ENCODE measurements at places on chromosomes 2 and 18. TPM values are rescaled to one million over a fixed set of nuclear protein-coding genes. Genes with fewer than 3 reads are reported as not detected.
A peak's percentile ranks its signal among the peaks of the same experiment; 100 is the strongest.

GRCh38 chr2:239952251-239952650, 72.9 kb downstream of the NDUFA10 start:
- no peak overlapping the region for H3K27ac ChIP-seq
- DNase-seq = no peak
- H3K4me3 ChIP-seq = no peak overlapping the region
- H3K36me3 ChIP-seq = no peaks in the 10 kb centered on the region
- H3K27me3 ChIP-seq = no peaks in the 10 kb centered on the region

DNA sequence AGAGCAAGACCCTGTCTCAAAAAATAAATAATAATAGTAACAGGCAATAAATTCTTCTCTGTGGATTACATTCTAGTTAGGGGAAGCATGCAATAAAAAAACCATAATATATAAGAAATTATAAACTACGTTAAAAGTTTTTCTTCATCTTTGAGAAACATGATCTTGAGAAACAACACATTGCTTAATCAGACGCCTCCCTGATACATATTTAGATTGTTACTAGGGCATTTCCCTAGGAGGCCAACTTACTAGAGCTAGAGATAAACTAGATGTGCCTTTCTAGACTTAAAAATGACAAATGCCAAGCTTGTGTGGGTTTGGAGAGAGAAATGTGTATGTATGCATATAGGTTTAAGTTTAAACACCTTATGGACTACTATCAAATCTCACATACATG, 76.3 kb upstream of the GALNT5 start:
- H3K36me3 ChIP-seq = no peaks in the 10 kb centered on the region
- H3K27ac ChIP-seq = no peak overlapping the region
- H3K4me3 ChIP-seq = no peak overlapping the region
- no peak for DNase-seq
- no peaks in the 10 kb centered on the region for H3K4me1 ChIP-seq

POTEC gene
- not detected for total RNA-seq

OTX1 gene
- not detected for total RNA-seq

DNA sequence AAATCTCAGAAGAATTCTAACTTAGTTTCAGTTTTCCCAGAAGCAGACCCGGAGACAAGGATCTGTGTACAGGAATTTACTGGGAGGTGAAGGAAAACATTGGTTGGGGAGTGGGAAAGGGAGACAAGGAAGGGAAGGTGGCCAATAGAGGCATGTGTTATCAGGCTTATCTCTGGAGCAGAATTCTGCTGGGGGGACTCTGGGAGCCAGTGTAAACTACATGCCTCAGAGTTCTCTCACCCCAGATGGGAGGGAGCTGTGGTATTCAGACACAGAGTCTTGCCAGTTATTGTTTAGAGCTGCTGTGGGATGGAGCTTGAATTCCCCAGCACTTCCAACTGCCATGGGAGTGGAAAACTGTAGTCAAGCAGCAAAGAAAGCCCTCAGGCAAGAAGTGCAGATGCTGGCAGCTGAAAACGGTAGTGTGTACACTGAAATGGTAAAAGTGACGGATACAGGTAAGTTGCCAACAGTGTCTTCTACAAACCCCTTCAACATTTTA, 19.0 kb downstream of the DNPEP start:
- no peaks in the 10 kb centered on the region for H3K27me3 ChIP-seq
- peak; percentile 69 for DNase-seq
- H3K36me3 ChIP-seq = peaks cover 3% of the 10 kb centered on the region
- peak overlapping the region; percentile 10 for H3K4me3 ChIP-seq
- peaks cover 10% of the 10 kb centered on the region for H3K4me1 ChIP-seq

GRCh38 chr18:32257084-32257785, 67.4 kb downstream of the MEP1B start:
- H3K4me3 ChIP-seq = no peak overlapping the region
- H3K4me1 ChIP-seq = no peaks in the 10 kb centered on the region
- no peaks in the 10 kb centered on the region for H3K36me3 ChIP-seq
- no peak overlapping the region for H3K27ac ChIP-seq

FBXO48 gene
- total RNA-seq = 0.67 TPM

- no peaks in the 10 kb centered on the region for H3K4me1 ChIP-seq
- H3K36me3 ChIP-seq = no peaks in the 10 kb centered on the region
- H3K27me3 ChIP-seq = no peaks in the 10 kb centered on the region
- no peak overlapping the region for H3K4me3 ChIP-seq
- peak; percentile 67 for DNase-seq
- H3K27ac ChIP-seq = peak overlapping the region; percentile 44
Measured at GRCh38 chr18:32287249-32287648, 97.4 kb downstream of the MEP1B start.

GRCh38 chr2:171718720-171719119, 31.5 kb downstream of the DYNC1I2 start:
- H3K27me3 ChIP-seq = no peaks in the 10 kb centered on the region
- no peaks in the 10 kb centered on the region for H3K4me1 ChIP-seq
- H3K36me3 ChIP-seq = peaks cover 32% of the 10 kb centered on the region

C2orf92 gene
- 3.1 TPM for total RNA-seq

AKAIN1 gene
- total RNA-seq = not detected

AMMECR1L gene
- total RNA-seq = 10.0 TPM

- H3K36me3 ChIP-seq = peaks cover 3% of the 10 kb centered on the region
- H3K27me3 ChIP-seq = no peaks in the 10 kb centered on the region
- peak overlapping the region; percentile 27 for H3K27ac ChIP-seq
- no peak overlapping the region for H3K4me3 ChIP-seq
- peaks cover 58% of the 10 kb centered on the region for H3K4me1 ChIP-seq
- DNase-seq = no peak
Measured at GRCh38 chr2:74436848-74437695, 4.7 kb downstream of the RTKN start.

- H3K36me3 ChIP-seq = peaks cover 24% of the 10 kb centered on the region
- peaks cover 70% of the 10 kb centered on the region for H3K4me1 ChIP-seq
Measured at GRCh38 chr2:10043256-10043905, at the start of gene KLF11. Gene KLF11 (plus strand): TSS chr2:10043550. CDS start chr2:10043717, 167 bp downstream.

GRCh38 chr2:60717691-60718090, 38.4 kb upstream of the PAPOLG start:
- no peaks in the 10 kb centered on the region for H3K27me3 ChIP-seq
- H3K36me3 ChIP-seq = no peaks in the 10 kb centered on the region
- DNase-seq = no peak
- H3K4me1 ChIP-seq = no peaks in the 10 kb centered on the region
- H3K27ac ChIP-seq = no peak overlapping the region

RBBP8 gene
- total RNA-seq = 7.6 TPM

DNA sequence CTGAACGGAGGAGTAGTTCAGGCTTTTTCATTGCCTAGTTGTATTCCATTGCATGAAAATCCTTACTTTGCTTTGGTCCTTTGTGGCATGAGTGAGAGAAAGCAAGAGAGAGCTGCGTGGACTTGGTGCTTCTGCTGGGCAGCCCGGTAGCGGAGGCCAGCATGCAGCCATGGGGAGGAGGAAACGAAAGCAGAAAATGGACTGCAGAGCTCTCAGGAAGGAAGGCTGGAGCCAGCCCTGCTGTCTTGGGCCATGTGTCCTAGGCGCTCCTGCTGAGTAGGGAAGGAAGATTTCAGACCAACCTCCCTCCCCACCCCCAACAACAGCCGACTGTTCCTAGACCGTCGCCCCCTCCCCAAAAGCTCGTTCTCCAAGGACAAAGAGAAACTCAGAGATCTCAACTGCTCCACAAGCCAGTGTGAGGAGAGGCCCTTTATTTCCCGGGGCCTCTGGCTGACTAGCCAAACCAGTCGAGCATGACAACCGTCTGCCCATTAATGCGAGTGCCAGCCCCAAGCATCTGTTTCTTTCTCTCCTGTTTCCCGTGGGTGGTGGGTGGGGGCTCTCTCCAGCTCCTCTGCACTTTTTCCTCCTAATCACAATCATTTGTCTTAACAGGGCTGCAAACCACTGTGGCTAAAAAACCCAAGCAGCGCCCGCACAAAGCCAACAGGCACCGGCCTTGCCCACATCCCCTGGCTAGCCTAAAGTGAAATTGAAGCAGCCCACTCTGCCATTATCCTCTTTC, 66.8 kb upstream of the FZD7 start:
- H3K27ac ChIP-seq = no peak overlapping the region
- no peak overlapping the region for H3K4me3 ChIP-seq
- no peak for DNase-seq
- H3K27me3 ChIP-seq = no peaks in the 10 kb centered on the region
- H3K36me3 ChIP-seq = no peaks in the 10 kb centered on the region

- no peaks in the 10 kb centered on the region for H3K27me3 ChIP-seq
- H3K4me1 ChIP-seq = no peaks in the 10 kb centered on the region
- no peaks in the 10 kb centered on the region for H3K36me3 ChIP-seq
- no peak for DNase-seq
- no peak overlapping the region for H3K27ac ChIP-seq
- no peak overlapping the region for H3K4me3 ChIP-seq
Measured at GRCh38 chr2:19373352-19373751, 14.9 kb upstream of the OSR1 start.

DNA sequence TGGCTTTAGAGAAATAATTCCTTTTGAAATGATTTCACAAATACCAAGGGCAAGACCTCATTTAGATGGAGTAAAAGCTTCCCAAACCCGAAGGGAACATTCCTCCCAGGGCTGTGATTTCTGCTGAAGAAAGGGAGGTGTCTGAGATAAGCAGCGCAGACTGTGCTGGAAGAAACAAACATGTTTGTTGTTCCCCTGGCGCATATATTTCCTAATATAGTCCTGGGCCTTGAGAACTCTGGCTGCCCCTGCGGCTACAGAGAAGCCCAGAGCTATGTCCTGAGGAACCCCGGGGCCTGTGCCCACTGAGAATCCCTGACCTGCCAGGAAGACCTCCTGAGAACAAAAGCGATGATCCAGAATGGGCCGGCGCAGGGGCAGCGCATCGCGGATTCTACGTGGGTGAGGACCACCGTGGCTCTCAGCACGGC, 372.6 kb upstream of the NT5C1B start:
- no peaks in the 10 kb centered on the region for H3K27me3 ChIP-seq
- no peaks in the 10 kb centered on the region for H3K36me3 ChIP-seq
- H3K27ac ChIP-seq = no peak overlapping the region
- no peaks in the 10 kb centered on the region for H3K4me1 ChIP-seq
- no peak overlapping the region for H3K4me3 ChIP-seq

C2orf78 gene
- not detected for total RNA-seq

- H3K4me1 ChIP-seq = no peaks in the 10 kb centered on the region
- no peaks in the 10 kb centered on the region for H3K36me3 ChIP-seq
- no peaks in the 10 kb centered on the region for H3K27me3 ChIP-seq
- no peak overlapping the region for H3K27ac ChIP-seq
- no peak overlapping the region for H3K4me3 ChIP-seq
Measured at GRCh38 chr2:72128059-72128842, 19.4 kb downstream of the CYP26B1 start.

DNA sequence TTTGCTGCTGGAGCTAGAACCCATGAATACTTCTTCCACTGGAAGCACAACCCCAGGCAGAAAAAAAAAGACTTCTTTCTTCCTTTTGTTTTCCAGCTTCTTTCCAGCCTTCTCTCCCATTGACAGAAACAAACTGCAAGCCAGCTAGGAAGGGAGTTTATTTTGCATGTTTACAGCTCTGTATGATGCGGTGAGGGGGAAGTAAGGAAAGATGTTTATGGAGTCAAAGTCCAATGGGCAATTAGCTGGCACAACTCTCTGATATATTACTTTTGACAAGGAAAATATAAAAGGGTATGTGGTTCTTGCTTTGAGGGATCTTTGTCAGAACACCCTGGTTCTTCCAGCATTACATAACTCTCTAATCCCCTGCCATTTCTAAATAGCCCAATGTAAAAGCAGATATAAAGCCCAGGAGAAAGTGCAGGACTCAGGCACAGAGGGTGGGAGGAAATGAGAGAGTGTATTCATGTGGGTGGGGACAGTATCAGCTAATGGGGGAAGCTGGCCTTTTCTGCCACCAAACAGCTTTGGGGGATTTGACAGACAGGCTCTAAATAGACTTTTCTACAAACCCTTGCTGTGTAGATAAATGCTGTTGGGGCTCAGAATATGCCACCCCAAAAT, 9.3 kb upstream of the NMS start:
- H3K4me1 ChIP-seq = no peaks in the 10 kb centered on the region
- no peaks in the 10 kb centered on the region for H3K27me3 ChIP-seq

DNA sequence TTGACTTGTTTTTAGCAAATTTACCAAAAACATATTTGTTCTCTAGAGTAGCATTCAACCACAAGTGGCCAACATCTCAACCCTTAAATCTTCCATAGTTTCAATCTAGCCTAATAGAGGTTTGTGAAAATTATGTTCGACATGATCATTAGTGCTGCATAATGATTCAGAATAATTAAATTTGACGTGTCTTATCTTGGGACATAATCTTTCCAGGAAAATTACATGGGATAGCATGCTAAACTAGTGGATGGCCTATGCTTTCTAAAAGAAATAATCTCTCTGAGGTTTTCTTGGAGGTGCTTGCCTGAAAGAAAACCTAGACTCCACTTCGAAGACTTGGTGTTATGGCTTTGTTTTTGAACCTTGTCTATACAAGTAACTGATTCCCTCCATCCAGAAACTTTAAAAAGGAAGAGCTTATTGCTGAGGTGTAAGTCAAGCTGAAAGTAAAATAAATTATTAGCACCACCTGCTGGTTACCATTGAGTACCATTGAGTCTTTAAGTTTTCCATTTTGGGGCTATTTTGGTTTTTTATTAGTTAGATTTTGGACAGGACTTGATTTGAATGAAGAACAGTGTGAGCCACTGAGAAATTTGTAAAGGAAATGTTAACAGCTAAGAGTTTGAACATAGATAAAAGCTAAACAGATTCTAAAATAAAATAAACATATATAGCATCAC, 32.7 kb downstream of the COX7A2L start:
- peaks cover 12% of the 10 kb centered on the region for H3K36me3 ChIP-seq
- no peaks in the 10 kb centered on the region for H3K4me1 ChIP-seq
- H3K27me3 ChIP-seq = no peaks in the 10 kb centered on the region
- no peak overlapping the region for H3K27ac ChIP-seq
- H3K4me3 ChIP-seq = no peak overlapping the region
- no peak for DNase-seq

- no peak overlapping the region for H3K27ac ChIP-seq
- H3K4me3 ChIP-seq = no peak overlapping the region
- DNase-seq = no peak
- no peaks in the 10 kb centered on the region for H3K27me3 ChIP-seq
- H3K36me3 ChIP-seq = no peaks in the 10 kb centered on the region
Measured at GRCh38 chr2:69701100-69701945, 40.6 kb upstream of the ANXA4 start.

ZNF519 gene
- 1.7 TPM for total RNA-seq

- no peaks in the 10 kb centered on the region for H3K36me3 ChIP-seq
- no peak overlapping the region for H3K27ac ChIP-seq
- no peaks in the 10 kb centered on the region for H3K4me1 ChIP-seq
- H3K27me3 ChIP-seq = no peaks in the 10 kb centered on the region
- H3K4me3 ChIP-seq = no peak overlapping the region
Measured at GRCh38 chr18:11496526-11497172, 112.7 kb upstream of the SLC35G4 start.

IFT172 gene
- total RNA-seq = 14.4 TPM

NCKAP1 gene
- total RNA-seq = 107 TPM

CDH7 gene
- total RNA-seq = not detected

Measured in right atrium auricular region (tissue), 2 donors.